Heart left ventricle (tissue), 16 donors: ENCODE measurements at places on chromosomes 2 and 18. TPM values are rescaled to one million over a fixed set of nuclear protein-coding genes. Genes with fewer than 3 reads are reported as not detected.

Gene C1QL2
- total RNA-seq = not detected

Gene PDCD1
- 1.4 TPM for total RNA-seq

Gene DPP4
- total RNA-seq = 13.9 TPM

Gene SPATA3
- not detected for total RNA-seq

Gene ARHGAP15
- 2.7 TPM for total RNA-seq

Gene SLC5A7
- total RNA-seq = not detected

Gene CHRNG
- not detected for total RNA-seq

Gene HJURP
- total RNA-seq = not detected

GRCh38 chr2:84849271-84849952 lies 31.5 kb downstream of the TRABD2A start:
- DNase-seq = no peak

DNA sequence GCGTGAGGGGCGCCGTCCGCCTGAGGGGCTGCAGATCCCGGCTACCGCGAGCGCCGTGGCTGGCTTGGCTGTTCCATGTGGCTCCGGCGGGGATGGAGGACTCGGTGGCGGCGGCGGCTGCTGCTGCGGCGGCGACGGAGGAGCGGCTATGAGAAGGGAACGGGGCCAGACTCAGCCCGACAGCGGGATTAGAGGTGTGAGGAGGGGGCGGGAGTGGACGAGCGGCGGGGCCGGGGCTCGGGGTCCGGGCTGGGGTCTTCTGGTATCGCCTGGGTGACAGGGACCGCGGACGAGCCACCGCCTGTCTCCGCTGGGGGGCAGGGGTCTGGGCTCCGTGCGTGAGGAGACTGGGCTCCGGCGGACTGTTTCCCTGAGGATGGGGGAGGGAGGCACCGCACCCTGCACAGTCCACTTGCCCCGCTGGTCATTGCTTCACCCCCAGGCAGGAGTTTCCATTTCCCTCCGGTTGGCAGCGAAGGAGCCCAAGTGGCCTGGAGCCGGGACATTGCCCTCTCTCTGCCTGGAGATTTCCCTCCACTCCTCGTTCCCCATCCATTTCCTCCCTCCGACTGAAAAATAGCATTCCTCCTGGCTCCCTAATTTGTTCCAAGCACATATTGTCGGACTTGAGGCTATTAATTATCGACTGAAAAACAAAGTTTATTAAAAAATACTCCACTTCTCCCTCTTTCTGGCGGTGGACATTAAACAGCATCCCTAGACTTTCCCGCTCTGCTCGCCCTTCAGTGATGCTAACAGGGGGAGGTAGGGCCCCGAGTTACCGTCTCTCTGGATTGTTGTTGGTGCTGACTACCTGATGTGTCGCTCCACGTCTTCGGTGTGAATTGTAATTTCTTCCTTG lies 577 bp downstream of the EHBP1 start:
- DNase-seq = peak; percentile 49

- no peak for DNase-seq
These were observed 125.7 kb upstream of the CCDC195 start for GRCh38 chr2:224841910-224842309.

DNA sequence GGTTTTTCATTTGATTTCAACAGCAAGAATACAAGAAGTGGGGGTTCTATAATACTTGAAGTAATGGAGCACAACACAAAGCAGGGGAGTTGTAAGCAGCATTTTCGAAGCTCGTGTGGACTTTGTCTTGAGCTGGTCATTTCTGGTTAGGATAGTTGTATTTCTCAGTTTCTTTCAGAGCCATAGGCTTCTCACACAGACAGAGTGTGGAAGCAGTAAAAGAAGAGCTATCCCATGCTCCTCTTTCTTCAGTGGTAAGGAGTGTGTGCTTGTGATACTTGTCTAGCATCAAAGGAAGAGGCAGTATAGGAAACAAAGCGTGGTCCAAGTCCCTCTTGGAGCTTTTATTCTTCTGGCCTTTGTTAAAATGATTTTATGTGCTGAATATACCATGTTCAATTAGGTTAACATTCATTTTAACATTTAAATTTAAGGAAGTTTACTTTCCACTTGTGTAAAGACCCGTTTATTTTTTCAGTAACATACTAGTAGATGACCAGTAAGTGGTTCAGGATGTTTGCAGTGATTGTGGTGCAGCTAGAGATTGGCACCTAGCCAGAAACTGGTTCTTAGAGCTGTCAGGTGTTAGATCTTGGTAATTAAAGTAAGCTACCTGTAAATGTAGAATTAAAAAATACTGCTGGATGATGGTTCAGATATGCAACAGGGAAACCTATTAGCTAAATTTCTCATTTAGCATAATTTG lies 14.6 kb downstream of the CCNYL1 start:
- no peak for DNase-seq

- no peak for DNase-seq
These were observed 600.3 kb downstream of the CCDC85A start for GRCh38 chr2:56784046-56784445.

- DNase-seq = no peak
These were observed 112.8 kb upstream of the MAP3K20 start for GRCh38 chr2:172962824-172963223.

DNA sequence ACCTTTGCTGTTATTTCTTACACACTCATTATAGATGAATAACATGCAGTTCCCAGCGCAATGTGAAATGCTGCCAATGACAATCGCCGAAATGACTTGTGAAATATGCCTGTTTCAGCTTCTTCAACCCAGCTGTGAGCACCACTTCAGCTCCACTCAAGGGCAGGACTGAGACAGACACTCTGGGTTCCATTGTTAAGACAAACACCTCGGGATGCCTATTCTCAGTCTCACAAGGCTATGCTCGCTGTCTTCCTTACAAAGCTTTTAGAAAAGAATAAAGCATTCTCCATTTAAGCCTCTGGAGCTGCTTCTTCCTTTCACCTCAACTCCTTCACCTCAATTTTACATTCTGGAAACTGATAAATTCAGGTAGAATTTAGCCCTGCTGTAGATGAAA lies 4.2 kb downstream of the CBLN2 start:
- DNase-seq = no peak

- DNase-seq = no peak
These were observed 5.2 kb downstream of the NCAPH start for GRCh38 chr2:96340493-96341414.

DNA sequence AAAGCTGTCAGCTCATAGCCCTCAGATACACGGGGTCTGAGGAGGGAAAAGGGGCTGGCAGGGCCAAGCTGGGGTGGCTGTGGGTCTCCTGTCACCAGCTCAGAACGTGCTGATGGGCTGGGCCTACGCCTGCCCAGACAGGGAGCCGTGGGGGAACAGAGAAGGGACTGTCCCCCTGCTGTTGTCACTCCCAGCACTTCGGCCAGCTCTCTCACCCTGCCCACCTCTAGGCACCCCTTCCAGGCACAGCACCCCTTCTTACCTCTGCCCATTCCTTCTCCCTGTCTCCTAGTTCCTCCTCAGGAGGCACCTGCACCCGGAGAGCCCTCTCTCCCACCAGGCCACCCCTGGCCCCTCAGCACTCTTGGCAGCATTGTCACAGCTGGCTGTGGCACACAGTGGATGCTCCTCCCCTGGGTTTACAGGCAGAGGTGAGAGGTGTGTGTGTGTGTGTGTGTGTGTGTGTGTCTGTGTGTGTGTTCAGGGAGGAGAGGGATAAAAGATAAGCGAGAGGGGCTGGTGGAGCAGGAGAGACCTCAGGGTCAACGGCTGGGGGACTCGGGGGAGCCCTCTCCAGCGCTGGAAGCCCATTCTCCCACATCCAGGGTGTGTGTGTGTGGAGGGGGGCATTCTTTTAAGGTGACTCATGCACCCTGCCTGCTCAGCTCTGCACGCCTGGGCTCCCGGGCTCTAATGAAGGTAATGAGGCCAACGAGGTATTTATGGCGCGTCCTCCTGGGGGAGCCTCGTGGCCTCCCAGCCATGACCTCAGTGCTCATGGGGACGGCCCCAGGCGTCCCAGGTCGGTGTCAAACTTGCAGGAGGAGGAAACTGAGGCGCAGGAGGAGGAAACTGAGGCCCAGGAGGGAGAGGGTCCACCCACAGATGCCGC lies 66.1 kb upstream of the SMAD7 start:
- DNase-seq = peak; percentile 43

- DNase-seq = no peak
These were observed 8.1 kb upstream of the ARHGAP15 start for GRCh38 chr2:143121079-143121478.

DNA sequence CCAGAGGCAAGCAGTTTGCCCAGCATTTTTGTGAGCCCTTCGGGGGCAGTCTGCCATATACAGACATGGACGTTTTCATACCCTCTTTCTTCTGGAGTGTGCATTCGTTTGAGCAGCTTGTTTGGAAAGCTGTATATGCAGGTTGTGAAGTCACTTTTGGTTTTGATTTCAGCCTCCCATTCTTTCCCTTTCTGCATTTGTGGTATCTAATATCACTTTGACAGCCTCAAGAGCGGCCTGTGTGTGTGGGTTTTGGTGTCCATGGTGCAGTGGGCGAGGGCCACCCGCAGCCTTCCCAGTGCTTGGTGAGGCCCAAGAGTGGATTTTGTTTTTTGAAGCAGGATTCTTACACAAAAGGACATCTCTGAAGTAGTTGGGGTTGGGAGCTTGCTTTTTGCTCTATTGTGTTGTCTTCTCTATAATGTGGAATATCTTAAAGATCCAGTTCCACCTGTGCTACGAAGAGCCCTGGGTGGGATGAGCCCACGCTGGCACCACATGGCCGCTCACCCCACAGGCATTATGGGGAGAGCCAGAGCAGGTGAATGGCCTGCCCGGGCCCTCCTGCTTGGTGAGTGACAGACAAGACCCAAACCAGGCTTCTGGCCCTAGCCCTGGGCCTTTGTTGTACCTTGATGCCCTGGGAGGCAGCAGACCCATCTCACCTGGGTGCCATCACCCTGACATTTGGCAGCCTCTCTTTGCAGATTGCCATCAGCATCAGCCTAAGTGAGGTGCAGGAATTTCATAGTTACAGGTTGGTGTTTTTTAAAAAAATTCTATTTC lies 29.5 kb downstream of the INPP4A start:
- no peak for DNase-seq

GRCh38 chr2:190974629-190975361 lies 39.2 kb downstream of the STAT1 start:
- DNase-seq = peak; percentile 63

- DNase-seq = no peak
These were observed 86.3 kb upstream of the KCTD1 start for GRCh38 chr18:26634631-26635030.

DNA sequence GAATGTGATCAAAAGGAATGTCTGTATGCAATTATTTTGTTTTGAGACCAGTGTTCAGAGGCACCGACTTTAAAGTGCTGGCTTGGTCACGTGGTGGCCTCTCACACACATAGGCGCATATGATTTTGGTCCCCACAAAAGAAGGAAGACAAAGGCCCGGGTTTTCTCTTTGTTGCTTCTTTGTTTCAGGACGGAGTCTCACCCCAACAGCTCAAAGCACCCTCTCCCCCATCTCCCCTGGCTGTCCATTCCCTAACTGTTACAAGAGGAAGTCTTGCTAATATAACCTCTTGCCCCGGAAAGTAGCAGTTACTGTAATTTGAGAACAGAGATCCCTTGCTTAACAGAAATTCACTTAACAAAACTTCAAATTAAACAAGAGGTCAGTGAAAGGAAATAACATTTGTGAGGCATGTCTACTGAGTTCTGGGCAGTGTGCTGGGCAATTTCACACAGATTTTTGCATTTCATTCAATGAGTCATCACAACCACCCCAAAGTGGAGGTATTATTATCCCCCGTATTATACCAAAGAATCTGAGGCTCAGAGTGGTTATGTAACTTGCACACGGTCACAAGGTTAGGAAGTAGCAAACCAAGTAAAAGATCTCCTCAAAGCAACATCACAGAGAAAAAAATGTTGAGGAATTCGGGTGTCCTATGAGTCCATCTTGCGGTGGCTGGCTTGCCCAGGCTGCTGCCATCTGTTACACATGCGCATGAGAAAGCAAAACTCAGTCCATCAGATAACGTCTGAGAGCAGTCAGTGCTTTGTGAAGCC lies 75.8 kb downstream of the SDC1 start:
- DNase-seq = no peak

- DNase-seq = no peak
These were observed 47.0 kb downstream of the ARMC9 start for GRCh38 chr2:231245249-231246094.

- no peak for DNase-seq
These were observed 201.4 kb upstream of the EPAS1 start for GRCh38 chr2:46095830-46096229.

- DNase-seq = no peak
These were observed 884.3 kb downstream of the TSN start for GRCh38 chr2:122639711-122640110.

- DNase-seq = no peak
These were observed 470.9 kb downstream of the MBD2 start for GRCh38 chr18:53753601-53754000.

DNA sequence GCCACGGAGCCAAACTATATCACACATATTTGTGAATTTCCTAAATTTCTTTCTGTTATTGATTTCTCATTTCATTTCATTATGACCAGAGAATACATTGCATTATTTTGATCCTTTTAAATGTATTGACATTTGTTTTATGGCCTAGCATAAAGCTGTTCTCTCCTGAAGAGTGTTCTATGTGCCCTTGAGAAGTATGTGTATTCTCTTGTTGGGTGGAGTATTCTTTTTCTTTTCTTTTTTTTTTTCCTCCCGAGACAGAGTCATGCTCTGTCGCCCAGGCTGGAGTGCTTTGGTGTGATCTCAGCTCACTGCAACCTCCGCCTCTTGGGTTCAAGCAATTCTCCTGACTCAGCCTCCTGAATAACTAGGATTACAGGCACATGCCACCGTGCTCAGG lies 5.2 kb downstream of the HAUS1 start:
- no peak for DNase-seq

DNA sequence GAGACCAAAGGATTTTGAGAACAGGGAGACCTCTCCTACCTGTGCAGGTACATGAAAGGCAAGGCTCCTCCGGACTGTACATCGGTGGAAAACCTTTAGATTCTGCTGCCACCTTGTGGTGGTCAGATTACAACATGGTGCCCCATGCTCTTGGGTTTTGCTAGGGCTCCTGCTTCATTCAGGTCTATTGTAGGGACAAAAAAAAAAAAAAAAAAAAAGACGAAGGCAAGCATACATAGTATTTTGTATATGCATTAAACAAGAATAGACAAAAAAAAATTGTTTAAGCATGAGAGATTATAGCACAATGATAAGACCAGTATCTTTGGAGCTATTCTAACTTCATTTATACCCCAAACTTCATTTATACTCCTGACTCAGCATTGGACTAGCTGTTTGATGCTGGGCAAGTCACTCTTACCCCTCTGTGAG lies 27.4 kb upstream of the SPR start:
- DNase-seq = peak; percentile 57

DNA sequence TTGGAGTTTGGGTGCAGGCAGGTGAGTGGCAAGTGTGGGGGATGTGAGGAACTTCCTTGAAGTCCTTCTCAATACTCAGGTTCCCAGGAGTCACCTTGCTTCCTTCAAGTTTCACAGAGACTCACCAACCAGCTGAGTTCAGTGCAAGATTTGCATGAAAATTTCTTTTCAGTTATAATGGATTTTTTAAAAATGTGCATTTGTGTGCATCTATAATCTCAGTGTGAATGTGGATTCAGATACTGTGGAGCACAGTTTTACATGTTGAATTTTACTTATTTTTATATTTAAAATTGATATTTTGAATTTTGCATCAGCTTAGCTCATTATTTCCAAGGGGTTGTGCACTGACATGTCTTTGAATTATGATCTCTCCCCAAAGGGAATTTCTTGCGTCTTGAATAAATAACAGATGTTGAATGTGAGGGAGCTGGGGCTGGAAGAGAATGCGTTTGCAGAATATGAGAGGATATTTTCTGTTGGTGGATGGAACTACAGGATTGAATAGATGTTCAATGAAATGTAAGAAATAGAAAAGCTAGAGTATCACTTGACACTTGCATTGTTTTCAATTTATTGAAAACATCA lies 184.3 kb downstream of the RPRM start:
- no peak for DNase-seq

GRCh38 chr2:173048897-173049661 lies 26.6 kb upstream of the MAP3K20 start:
- peak; percentile 74 for DNase-seq
